CD4-positive, alpha-beta T cell treated with Interleukin-4 for 1 hour (primary cell): ENCODE measurements at places on chromosomes 6 and 20.

DNA sequence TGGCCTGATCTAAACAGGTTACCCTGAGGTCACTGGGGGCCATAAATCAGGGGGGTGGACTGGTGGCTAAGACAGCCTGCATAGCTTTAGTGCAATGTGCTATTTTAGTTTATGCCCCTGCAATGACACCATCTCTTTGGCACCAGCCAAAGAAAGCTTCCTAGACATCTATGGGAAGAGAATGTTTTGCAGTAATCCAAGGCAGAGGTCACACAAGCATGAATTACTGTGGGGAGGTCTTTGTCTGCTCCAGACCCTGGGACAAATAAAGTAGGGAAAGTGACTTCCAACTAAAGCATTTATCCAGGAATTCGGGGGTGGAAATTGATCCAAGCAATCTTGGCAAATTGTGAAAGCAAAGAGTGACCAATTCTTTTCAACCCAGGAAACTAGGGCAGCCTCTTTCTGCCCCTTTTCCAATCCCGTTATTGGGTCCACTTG lies 5.3 kb downstream of the RIPOR2 start:
- DNase-seq: no peak

- DNase-seq: no peak
Measured at GRCh38 chr6:21752054-21752811, 158.7 kb downstream of the SOX4 start.

DNA sequence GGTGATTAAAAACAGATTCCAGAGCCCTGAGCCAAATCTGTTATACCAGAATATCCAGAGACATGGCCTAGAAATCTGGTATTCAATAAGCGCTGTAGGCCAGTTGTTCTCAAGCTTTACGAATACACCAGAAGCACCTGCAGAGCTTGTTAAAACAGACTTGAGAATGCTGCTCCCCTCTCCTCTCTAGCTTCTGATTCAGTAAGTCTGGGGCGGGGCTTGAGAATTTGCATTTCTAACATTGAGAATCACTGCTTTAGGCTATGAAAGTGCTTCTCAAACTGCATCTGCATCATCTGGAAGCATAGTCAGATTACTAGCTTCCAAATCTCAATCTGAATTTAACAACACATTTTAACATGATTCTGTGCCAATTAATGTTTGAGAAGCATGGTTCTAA lies 20.5 kb upstream of the MAN1A1 start:
- no peak for DNase-seq

- no peak for DNase-seq
Measured at GRCh38 chr6:142685852-142686506, 259.0 kb downstream of the HIVEP2 start.

- no peak for DNase-seq
Measured at GRCh38 chr6:29376003-29376402, 912 bp upstream of the OR12D3 start.

- DNase-seq: no peak
Measured at GRCh38 chr6:86683132-86683908, 254.0 kb upstream of the HTR1E start.

DNA sequence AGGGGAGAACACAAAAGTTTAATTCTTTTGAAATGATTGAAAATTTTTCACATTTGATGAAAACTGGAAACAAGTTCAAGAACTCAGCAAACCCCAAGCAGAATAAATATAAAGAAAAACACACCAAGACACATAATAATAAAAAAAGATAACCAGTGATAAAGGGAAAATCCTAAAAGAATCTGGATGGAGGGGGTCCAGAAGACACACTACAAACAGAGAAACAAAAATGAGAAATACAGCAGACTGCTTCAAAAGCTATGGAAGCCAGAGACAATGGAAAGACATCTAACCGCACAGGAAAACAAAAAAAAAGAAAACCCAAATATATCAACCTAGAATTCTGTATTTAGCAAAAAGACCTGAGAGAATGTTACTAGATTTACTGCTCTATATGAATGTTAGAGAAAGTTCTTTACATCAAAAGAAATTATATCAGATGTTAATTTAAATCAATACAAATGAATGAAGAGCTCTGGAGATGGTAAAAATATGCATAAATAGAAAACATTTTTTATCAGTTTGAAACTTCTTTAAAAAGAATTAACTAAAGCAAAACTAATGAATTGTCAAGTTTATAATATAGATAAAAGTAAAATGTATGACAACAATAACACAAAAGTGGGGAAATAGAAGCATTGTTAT lies 310.7 kb upstream of the PREP start:
- DNase-seq: no peak

GRCh38 chr20:23002276-23002675 lies 32.8 kb upstream of the SSTR4 start:
- no peak for DNase-seq

- DNase-seq: no peak
Measured at GRCh38 chr20:13344671-13345070, 123.6 kb downstream of the ISM1 start.

DNA sequence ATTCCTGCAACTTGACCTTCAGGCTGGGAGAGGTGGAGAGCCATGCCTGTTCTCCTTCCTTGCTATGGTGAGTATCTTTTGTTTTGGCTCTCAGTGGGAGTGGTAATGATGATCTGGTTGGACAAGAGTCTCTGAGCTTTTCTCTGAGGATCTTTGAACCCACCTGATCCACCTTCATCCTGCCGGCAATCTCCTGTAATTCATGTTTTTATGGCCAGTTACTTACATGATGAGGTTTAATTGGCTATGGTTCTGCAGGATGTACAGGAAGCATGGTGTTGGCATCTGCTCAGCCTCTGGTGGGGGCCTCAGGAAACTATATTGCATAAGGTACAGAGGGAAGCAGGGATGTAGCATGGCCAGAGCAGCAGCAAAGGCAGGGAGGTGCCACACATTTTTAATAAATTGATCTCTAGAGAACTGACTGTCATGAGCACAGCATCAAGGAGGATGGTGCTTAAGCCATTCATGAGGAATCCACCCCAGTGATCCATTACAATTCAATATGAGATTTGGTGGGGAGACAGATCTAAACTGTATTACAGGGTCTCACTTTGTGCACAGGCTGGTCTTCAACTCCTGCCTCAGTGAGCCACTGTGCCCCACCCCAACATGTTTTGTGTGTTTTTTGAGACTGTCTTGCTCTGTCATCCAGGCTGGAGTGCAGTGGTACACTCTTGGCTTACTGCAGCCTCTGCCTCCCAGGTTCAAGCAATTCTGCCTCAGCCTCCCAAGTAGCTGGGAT lies 10.0 kb downstream of the HSPA1B start:
- DNase-seq: no peak
